ENCODE measurements at places on chromosomes 7 and 10.

DNA sequence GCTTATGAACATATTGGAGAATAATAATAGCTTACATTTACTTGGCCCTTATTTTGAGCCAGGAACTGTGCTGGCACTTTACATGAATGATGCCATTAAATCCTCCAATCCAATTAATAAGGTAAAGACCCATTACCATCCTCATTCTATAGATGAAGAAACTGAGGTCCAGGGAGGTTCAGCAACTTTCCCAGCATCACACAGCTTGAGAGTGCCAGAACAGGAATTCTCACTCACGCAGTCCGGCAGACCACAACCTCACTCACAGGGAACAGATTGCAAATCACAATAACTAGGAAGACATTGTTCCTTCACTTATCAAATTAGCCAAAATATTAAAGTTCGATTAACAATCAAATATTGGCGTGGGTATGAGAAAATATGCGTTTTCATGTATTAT lies 18.3 kb downstream of the GPRIN2 start:
- no peak for DNase-seq

GRCh38 chr7:101575721-101576120 lies 53.4 kb downstream of the MYL10 start:
- DNase-seq, result no peak

DNA sequence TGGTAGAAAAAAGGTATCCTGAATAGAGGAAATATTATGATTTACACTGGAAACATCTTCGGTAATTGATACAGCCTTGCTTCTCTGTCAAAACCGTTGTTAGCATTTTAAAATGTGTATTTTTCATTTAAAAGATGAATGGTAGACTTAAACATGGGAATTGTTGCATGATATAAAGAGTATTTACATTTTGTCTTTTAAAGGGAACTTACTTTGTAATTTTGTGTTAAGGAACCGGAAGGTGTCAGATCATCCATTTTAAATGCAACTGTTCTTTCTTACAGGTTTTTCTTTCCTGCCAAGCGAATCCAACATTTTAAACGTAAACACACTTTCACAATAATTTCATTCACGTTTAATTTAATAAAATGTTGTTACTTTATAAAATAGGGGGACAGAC lies 1.8 kb upstream of the IGF2BP3 start:
- no peak for DNase-seq

DNA sequence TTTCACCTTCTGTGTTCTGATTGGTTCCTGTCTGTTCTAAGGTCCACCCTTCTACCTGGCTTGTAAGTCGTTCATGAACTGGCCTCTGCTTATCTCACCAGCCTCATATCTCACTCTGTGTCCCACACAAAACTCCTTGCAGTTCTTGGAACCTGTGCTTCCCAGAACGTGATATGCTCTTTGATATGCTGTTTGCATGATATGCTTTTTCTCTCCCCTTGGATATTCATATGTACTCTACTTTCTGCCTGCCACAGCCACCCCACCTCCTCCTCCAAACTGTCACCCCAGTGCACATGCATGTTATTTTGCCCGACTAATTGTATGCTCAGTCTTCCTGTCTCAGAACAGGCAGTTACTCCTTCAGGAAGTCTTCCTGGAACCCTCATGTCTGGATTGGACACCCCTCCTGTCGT lies 1.9 kb upstream of the ITPRIP start:
- no peak for DNase-seq

DNA sequence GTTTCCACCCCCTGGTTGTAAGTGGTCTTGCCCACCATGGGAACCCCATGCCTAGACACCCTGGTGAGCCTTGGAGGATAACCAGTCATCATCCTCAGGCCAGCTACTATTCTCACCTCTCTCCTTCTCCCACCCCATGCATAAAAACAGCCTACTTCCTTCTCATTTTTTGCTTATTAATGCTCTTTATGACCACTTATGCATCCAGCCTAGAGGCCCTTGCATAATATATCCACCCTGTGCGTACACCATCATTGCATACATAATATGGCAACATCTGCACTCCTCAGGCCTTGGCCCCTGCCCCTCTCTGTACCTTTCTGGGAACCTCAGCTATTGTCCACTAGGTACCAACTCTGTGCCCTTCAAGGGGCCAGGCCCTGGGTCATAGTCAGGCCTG lies 91.0 kb downstream of the CDH23 start:
- peak; percentile 52 for DNase-seq

DNA sequence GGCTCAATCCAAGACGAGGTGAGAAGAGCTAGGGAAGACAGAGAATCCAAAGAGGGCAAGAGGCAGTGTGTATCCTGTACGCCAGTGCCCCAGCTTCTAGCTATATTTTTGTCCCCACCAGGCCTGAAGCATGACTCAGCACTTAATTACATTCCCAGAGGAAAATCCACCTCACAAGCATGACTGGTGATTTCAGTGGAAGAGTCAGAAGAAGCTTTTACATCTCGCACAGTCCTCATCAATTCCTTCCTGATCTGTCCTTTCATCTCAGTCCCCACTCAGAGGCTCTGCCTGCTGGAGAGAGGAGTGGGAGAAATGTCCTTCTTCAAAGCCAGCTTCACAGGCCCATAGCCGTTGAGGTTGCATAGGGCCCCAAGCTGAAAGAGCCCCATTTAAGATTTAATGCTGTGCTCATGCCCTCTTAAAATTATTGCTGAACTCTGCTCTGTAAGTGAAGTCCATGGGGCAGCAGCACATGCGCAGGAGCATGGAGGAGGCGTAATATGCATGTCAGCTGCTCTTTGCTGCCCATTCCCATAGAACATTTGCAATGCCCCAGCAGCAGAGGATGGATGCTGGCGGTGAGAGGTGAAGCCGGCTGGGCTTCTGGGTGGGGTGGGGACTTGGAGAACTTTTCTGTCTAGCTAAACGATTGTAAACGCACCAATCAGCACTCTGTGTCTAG lies 39.0 kb upstream of the AOAH start:
- no peak for DNase-seq

DNA sequence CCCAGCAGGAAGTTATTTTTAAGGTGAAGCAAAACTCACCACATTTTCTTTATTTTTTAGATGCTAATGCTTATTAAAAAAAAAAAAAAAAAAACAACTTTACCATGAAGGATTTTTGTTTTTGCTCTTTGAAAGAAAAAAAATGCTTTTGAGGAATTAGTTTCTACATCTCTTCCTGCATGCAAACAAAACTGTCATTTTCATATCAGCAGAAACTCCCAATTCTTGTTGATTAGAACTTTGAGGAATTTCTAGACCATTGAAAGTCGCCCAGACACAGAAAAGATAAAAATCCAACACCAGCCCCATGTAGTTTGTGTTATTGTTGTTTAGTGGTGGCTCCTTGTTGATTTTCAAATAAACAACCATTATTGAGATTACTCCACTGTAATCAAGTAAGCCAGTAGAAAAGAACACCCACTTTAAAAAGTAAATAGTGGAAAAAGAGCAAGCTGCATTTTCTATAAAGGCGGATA lies 14.3 kb downstream of the SKIDA1 start:
- no peak for DNase-seq

GRCh38 chr10:132702601-132703418 lies 83.1 kb downstream of the NKX6-2 start:
- DNase-seq, result no peak

GRCh38 chr7:111760043-111760442 lies 197.8 kb upstream of the IMMP2L start:
- no peak for DNase-seq

- DNase-seq, result no peak
Observed at GRCh38 chr10:128563904-128564303, 437.7 kb upstream of the MKI67 start.

DNA sequence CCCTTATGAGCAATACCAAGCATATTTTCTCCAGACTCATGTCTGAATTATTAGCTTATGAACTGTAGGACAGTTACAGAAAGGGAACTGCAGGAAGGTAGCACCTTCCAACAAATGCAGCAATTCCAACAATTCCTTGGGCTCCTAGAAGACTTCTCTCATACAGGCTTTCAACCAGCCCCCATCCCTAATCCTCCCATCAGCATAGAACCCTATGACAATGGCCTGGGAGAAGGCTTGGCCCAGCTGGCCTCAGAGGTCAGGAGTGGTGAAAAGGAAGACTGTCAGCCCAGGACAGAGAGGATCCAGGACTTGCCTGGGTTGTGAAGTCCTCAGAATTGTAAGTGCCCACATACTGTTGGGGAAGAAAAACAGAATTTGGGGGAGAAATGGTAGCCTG lies 5.9 kb downstream of the VPS41 start:
- no peak for DNase-seq
